ENCODE measurements at places on chromosomes 7 and 10. TPM values are rescaled to one million over a fixed set of nuclear protein-coding genes. Genes with fewer than 3 reads are reported as not detected.
A peak's percentile ranks its signal among the peaks of the same experiment; 100 is the strongest.

DNA sequence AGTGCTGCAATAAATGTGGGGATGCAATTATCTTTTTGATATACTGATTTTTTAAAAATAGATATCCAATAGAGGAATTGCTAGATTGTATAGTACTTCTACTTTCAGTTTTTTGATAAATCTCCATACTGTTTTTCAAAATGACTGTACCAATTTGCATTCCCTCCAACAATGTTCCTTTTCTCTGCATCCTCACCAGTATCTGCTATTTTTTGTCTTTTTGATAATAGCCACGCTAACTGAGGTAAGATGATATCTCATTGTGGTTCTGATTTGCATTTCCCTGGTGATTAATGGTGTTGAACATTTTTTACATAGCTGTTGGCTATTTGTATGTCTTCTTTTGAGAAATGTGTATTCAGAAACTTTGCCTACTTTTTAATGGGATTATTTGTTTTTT lies 217.7 kb upstream of the MTPN start:
- no peaks in the 10 kb centered on the region for H3K4me1 ChIP-seq
- no peaks in the 10 kb centered on the region for H3K36me3 ChIP-seq
- no peak overlapping the region for H3K4me3 ChIP-seq
- no peaks in the 10 kb centered on the region for H3K27me3 ChIP-seq

TET1 gene
- 3.6 TPM for total RNA-seq

- no peak for DNase-seq
- H3K4me1 ChIP-seq = no peaks in the 10 kb centered on the region
- H3K36me3 ChIP-seq = no peaks in the 10 kb centered on the region
- H3K27me3 ChIP-seq = no peaks in the 10 kb centered on the region
These were observed 181.1 kb downstream of the CACNB2 start for GRCh38 chr10:18321371-18321770.

- peaks cover 9% of the 10 kb centered on the region for H3K36me3 ChIP-seq
- peak overlapping the region; percentile 12 for H3K27ac ChIP-seq
- H3K4me1 ChIP-seq = no peaks in the 10 kb centered on the region
These were observed 10.7 kb downstream of the CUTC start for GRCh38 chr10:99742701-99743100.

GRCh38 chr7:55484241-55484640 lies 88.1 kb downstream of the VOPP1 start:
- H3K27ac ChIP-seq = no peak overlapping the region
- H3K27me3 ChIP-seq = no peaks in the 10 kb centered on the region
- no peaks in the 10 kb centered on the region for H3K4me1 ChIP-seq
- H3K36me3 ChIP-seq = no peaks in the 10 kb centered on the region
- no peak overlapping the region for H3K4me3 ChIP-seq

TMEM196 gene
- total RNA-seq = 0.30 TPM

Measured in aorta (tissue), 5 donors.